Heart right ventricle (tissue), 16 donors: ENCODE measurements at places on chromosomes 13 and 19. TPM values are rescaled to one million over a fixed set of nuclear protein-coding genes. Genes with fewer than 3 reads are reported as not detected.
A peak's percentile ranks its signal among the peaks of the same experiment; 100 is the strongest.

- DNase-seq, result no peak
These were observed 3.3 kb upstream of the POSTN start for GRCh38 chr13:37601648-37602440.

DNA sequence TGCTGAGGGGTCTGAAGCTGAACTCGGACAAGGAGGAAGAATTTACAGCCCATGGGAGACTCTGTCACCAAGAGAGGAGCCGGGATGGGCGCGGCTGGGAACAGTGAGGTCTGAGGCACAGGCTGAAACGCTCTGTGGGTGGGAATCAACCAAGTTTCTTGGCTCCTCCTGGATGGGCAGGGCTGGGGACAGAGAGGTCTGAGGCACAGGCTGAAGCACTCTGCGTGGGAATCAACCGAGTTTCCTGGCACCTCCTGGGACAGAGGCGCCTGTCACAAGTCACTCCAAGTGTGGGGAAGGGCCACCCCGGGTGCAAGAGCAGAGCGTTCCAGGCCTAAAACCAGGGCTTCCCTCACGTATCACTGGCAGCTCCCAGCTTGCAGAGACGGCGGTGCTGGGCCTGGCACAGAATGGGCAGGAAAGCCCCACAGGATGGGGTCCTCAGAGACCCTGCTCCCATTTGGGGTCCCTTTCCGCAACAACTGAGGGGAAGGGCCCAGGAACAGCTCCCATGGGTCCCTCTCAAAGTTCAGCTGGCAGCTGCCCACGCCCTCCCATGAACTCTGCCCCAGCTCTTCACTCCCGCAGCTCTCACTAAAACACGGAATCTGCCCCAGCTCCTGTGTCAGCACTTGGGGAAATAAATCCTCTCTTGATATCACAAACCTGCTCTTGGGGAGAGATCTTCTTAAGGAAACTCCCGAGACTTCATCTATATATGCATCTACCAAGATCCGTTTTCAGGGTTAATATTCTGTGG is 18.5 kb downstream of the AP3D1 start:
- DNase-seq, result no peak

GRCh38 chr13:113364901-113365582 is 1.1 kb upstream of the GRTP1 start:
- no peak for DNase-seq

GRCh38 chr13:110155072-110155471 is 151.9 kb downstream of the COL4A1 start:
- no peak for DNase-seq

DNA sequence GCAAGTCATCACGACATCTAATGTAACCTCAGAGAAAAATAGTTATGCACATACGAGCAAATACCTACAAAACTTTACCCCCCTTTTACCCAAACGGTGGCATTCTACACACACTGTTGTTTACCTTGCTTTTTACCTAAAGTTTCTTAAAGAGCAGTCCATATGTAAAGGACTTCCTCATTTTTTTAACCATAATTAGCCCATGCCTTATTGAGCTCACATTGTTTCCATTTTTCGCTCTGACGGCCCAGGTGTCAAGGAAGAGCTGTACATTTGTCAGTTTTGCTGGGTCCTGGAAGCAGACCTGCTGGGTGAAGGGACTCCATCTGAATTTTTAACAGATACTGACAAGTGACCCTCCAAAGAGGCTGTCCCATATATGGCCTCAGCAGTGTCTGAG is 89.4 kb downstream of the STK24 start:
- DNase-seq, result no peak

GRCh38 chr19:22335716-22336115 is 49.5 kb downstream of the ZNF729 start:
- DNase-seq, result no peak

GRCh38 chr13:109858319-109858718 is 71.9 kb upstream of the IRS2 start:
- no peak for DNase-seq

DNA sequence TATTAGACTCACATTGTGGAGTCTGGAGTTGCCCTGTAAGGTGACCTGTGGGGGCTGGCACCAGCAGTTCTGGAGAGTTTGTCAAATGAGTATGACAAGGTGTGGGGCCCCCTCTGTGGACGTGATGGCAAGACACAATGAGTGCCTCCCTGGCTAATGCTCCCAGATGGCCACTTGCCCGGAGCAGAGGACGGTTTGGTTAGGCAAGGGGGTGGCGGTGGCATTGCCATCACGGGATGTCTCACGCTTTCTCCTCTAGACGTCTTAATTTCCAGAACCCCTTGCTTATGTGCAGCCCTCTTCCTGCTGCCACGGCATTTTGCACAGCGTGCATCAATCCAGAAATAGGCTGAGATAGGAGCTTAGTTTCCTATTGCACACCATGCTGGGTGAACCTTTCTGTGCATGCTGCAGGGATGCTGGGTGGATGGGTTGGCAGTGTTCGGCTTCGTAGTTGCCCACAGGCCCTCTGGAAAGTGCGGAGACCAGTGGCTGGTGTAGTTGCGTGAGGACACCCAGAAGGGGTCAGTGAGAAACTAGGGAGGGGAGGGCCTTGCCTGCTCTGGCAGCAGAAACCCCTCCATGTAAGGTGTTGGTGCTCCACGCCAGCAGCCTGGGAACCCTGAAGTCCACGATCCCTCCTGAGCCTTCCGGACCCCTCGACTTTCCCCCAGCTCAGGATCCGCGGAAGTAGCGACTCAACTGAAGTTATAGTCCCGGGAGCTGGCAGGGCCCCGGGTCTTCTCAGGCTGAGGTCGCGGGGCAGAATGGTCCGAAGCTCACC is 18.1 kb upstream of the LRP3 start:
- no peak for DNase-seq

DNA sequence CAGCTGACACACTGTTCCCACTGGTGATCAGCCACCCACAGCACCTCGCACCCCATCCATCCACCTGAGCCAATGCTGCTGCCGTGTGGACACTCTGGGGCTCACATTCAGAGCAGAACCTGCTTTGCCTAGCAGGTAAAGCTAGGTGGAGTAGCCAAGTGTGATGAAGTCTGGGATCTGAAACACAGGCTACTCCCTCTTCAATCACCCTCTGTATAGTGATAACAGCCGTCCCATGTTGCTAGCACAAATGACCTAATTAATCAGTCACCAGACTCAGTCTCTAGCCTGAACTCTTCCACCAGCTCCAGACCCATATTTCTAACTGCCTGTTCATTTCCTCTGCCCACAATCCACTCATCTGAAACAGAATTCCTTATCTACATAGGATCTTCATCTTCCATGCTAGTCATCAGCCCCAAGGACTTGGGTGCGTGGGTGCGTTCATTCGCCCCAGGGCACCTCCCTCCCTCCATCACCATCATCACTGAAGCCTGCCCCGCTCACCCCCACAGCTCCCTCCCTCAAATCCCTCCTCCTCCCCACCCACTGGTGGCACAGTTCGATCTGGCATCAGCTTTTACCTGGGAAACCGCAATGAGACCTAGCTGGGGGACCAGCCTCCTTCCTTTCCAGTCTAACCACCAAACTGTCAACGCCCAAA is 19.8 kb downstream of the STK24 start:
- DNase-seq, result no peak

DNA sequence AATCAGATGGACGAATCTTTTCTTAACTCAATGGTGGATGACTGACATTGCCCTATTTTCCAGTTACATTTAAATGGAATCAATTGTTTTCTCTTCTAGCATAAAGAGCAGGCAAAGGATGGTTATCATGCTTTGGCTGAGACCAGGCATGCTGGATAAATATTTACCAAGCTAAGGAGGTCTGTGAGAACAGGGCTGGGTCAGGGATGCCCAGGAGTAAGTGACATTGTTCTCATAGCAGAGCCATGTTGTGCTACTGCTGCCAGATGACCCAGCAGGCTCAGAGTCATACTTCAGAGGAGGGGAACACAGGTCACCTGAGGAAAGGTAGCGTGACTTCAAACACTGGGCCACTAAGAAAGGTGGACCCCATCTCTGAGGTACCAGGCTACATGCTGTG is 116.0 kb upstream of the RNF113B start:
- DNase-seq, result no peak

DNA sequence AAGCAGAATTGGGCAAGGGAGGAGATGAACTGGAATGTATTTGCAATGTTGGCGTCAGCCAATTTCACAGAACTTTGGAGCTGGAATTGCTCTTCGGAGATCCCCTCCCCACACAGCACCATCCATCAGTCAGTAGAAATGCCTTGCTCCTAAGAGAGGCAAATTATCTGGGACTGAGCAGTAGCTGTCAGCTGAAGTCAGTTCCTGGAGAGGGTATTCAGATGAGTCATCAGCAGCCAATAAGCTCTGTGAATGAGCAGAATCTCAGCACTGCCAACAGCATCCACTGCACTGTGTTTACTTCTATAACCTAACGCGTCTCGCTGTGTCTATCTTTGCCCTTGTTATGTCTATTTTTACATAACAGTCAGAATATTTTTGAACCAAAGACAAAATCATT is 213.7 kb downstream of the SLITRK5 start:
- no peak for DNase-seq

GRCh38 chr13:110006304-110006703 is 219.9 kb upstream of the IRS2 start:
- no peak for DNase-seq

GRCh38 chr19:4391701-4392483 is 8.5 kb downstream of the SH3GL1 start:
- DNase-seq, result peak; percentile 57

GRCh38 chr13:40609972-40610726 is 56.3 kb downstream of the FOXO1 start:
- DNase-seq, result no peak

GRCh38 chr19:4582980-4583842 is 23.7 kb upstream of the SEMA6B start:
- no peak for DNase-seq

DNA sequence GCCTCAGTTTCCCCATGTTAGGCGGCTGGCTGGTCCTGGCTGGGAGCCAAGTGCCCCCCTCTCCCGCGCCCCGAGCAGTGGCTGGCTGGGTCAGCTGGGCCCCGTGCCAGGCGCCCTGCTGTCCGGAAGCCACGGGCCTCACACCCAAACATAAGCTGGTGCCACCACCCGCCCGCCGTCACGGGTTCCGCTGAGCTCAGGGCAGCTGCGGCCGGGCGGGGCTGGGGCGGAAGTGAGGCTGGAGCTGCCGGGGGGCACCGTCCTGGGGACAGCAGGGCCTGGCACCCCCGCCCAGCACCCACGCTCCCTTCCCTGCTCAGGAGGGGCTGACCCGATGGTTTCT is 19.3 kb downstream of the HCN2 start:
- DNase-seq, result peak; percentile 62

DNA sequence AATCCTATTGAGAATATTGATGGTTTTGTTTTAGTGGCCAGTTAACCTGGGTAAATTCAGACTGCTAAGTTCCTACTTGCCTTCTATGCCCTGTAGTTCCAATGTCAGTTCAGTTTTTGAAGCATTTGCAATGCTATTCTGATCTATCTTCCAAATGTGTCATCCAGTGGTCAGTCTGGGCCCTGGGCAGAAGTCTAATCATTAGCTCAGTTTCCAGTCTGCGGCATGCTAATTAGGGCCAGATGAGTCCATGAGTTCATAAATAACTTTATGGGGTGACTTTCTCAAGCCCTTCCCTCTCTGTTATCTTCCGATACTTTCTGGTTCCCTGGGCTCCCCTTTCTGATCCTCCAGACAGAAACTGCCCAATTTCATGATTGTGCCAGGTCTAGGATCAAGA is 32.7 kb downstream of the FAM187B start:
- DNase-seq, result no peak

The ZNF761 gene
- polyA plus RNA-seq, result 6.9 TPM

The PSG3 gene
- polyA plus RNA-seq, result not detected

The BEST2 gene
- polyA plus RNA-seq, result not detected

GRCh38 chr19:34220472-34221063 is 33.8 kb upstream of the GARRE1 start:
- DNase-seq, result peak; percentile 68

- no peak for DNase-seq
These were observed 977 bp downstream of the EPHX3 start for GRCh38 chr19:15231271-15231670.

DNA sequence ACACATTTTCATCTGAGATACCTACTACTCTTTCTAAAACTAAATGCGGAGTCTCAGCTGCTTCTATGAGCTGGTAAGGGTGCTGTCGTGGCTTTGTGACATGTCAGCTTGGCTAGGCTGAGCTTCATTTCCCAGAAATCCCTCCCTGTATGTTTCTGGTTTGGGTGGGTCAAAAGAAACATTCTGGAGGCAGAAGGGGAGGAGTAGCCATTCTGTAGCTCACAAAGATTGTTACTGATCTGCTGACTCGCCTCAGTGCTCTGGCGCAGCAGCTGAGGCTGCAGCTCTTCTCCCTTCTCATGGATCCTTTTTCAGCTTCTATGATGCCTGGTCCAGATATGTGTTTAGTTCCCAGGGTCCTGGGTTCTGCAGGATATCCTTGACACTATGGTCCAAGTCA is 114.7 kb downstream of the RAP2A start:
- DNase-seq, result no peak

GRCh38 chr19:22634450-22634827 is 315 bp downstream of the ZNF492 start:
- peak; percentile 18 for DNase-seq

DNA sequence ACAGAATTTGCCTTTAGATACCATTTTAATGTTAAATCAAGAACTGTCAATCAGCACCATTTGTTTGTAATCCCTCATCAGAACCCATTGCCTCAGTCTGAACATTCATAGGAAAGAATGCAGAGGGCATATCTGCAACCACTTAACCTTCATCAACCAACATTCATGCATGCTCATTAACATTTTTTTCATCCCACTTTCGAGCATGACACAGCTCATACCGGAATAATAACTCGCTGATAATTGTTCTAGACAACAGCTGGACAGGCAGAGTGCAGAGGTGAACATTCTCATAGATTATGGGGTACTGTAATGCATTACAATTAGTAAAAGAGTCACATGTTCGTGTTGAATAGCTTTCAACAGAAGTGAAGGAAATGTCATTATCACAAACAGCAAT is 216.8 kb downstream of the DIAPH3 start:
- DNase-seq, result no peak

The FXYD1 gene
- polyA plus RNA-seq, result 251 TPM

- DNase-seq, result no peak
These were observed 845.8 kb upstream of the SLITRK5 start for GRCh38 chr13:86825410-86825809.

The PRTN3 gene
- not detected for polyA plus RNA-seq

DNA sequence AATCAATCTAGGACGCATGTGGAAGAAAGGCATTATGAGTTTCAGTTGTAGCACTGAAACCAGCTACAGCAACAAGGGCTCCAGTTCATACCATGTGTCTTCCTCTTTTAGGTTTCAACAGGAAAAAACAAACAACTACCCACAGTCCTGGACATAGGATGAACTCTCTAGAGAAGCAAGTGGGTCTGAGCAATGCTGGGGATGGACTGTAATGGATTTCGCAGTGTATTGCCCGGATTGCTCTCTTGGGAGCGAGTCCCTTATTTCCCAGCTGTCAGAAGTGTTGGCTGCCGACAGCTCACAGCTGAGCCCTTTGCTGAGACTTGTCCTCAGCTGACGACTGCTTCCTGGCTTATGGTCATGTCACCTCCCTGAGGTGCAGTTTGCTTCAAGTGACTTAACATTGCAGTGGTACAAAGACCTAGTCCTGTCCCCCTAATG is 12.1 kb upstream of the MYCBP2 start:
- no peak for DNase-seq

- DNase-seq, result no peak
These were observed 210.8 kb upstream of the UBL3 start for GRCh38 chr13:30061217-30061616.
